A375 (cell line): ENCODE measurements at places on chromosomes 3 and 15. TPM values are rescaled to one million over a fixed set of nuclear protein-coding genes. Genes with fewer than 3 reads are reported as not detected.

AMT gene
- 1.8 and 2.0 TPM in 2 replicates for total RNA-seq

SCN11A gene
- not detected in 2 replicates for total RNA-seq

CRABP1 gene
- not detected in 2 replicates for total RNA-seq

DCUN1D1 gene
- total RNA-seq = 23.3 and 28.0 TPM in 2 replicates

KLHDC8B gene
- 7.1 and 10.3 TPM in 2 replicates for total RNA-seq

FAM43A gene
- total RNA-seq = 26.0 and 28.2 TPM in 2 replicates

ERC2 gene
- 0.53 and 0.61 TPM in 2 replicates for total RNA-seq

PPP1R14D gene
- total RNA-seq = not detected in 2 replicates

PARP15 gene
- not detected in 2 replicates for total RNA-seq

NAALADL2 gene
- total RNA-seq = 1.2 and 2.1 TPM in 2 replicates
